ENCODE measurements at places on chromosomes 6 and 20.

DNA sequence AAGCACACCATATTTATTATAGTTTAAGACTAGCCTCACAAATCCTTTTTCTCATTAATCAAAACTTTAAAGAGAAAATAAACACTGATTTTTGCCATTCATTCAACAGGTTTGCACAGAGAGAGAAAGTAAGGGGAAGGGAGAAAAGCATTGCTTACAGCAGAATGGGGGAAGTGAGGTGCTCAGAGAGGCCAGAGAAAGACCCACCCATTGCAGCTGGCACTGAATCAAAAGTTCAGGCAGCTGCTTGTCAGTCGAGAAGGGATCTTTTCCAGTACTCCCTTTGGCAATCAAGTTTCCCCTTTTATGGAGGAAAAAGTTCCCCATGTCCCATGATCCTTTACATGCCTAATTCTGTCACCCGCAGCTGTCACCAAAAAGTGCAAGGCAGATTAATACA, 8.0 kb upstream of the CRISP2 start:
- no peak for DNase-seq

- DNase-seq: no peak
Measured at GRCh38 chr6:36309203-36309602, 27.5 kb downstream of the BNIP5 start.

- DNase-seq: no peak
Measured at GRCh38 chr6:143005816-143006215, 54.9 kb upstream of the AIG1 start.

- no peak for DNase-seq
Measured at GRCh38 chr6:169913096-169913638, 161.7 kb downstream of the ERMARD start.

DNA sequence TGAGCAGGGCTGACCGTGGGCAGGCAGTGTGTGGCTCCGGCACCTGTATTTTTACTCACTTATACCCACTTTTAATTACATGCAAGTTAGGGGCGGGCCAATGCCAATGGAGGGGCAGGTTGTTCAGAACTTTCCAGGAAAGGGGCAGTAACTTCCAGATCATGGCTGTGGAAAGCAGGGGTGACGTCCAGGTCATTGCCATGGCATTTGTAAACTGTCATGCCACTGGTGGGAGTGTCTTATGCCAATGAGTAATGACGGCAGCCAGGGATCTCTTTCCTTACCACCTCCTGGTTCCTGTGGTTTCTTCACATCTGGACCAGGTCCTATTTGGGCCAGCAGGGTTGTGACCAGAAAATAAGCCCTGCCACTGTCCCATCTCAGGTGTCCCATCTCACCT, 258.7 kb downstream of the THBS2 start:
- DNase-seq: no peak

DNA sequence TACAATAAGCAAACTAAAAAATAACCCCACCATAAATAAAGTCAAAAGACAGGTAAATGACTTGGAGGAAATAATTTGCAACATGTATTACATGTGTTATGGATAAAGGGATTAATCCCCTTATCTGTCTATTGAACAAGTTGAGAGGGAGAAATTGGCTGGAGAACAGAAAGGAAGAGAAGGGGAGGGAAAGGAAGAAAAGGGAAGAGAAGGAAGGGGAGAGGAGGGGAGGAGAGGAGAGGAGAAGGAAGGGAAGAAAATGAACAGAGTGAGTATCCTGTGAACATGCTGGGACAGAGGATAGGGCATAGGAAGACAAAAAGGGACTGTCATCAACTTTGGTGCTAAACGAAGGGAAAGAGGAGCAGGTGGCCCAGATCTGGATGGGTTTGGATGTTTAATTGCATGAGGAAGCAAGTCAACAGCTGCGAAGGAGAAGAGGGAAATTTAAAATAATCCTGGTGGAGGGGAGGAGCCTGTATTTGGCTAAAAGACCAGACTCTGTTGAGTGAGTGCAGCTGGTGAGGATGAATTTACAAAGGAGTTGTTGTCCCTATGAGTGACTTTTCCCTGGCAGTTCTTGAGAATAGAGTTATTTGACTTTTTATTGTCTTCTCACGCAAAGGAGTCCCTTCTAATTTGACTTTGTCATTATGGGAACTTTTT, 14.2 kb upstream of the SHLD1 start:
- no peak for DNase-seq

GRCh38 chr6:157269261-157269794, 54.0 kb downstream of the TMEM242 start:
- no peak for DNase-seq

- no peak for DNase-seq
Measured at GRCh38 chr6:99348288-99349170, 945 bp downstream of the FAXC start.
